ENCODE measurements at places on chromosomes 11 and 22.

GRCh38 chr11:34313099-34313517, 44.7 kb downstream of the ABTB2 start:
- H3K27me3 ChIP-seq: no peaks in the 10 kb centered on the region
- H3K4me1 ChIP-seq: peaks cover 3% of the 10 kb centered on the region
- H3K36me3 ChIP-seq: no peaks in the 10 kb centered on the region

GRCh38 chr22:42721045-42721434, 370 bp upstream of the A4GALT start:
- no peaks in the 10 kb centered on the region for H3K27me3 ChIP-seq
- H3K4me1 ChIP-seq: no peaks in the 10 kb centered on the region
- H3K36me3 ChIP-seq: no peaks in the 10 kb centered on the region
- no peak for DNase-seq
- peak overlapping the region; percentile 93 for H3K4me3 ChIP-seq
- peak overlapping the region; percentile 90 for H3K27ac ChIP-seq

DNA sequence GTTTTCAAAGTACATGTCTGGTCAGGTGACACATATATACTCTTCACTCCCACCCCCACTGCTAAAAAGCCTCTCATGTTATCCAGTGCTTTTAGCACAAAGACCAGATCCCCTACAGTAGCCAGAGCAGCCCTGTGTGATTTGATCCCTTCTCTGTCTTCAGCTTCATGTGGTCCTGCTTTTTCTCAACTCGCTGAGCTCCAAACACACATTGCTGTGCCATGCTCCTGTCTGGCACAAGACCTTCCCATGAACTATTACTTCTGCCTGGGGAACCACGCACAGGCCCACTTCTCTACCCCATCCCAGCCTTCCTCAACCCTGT, 127.1 kb downstream of the RASSF10 start:
- no peak overlapping the region for H3K27ac ChIP-seq
- DNase-seq: no peak
- H3K4me1 ChIP-seq: no peaks in the 10 kb centered on the region
- no peak overlapping the region for H3K4me3 ChIP-seq
- no peaks in the 10 kb centered on the region for H3K36me3 ChIP-seq
- H3K27me3 ChIP-seq: no peaks in the 10 kb centered on the region

DNA sequence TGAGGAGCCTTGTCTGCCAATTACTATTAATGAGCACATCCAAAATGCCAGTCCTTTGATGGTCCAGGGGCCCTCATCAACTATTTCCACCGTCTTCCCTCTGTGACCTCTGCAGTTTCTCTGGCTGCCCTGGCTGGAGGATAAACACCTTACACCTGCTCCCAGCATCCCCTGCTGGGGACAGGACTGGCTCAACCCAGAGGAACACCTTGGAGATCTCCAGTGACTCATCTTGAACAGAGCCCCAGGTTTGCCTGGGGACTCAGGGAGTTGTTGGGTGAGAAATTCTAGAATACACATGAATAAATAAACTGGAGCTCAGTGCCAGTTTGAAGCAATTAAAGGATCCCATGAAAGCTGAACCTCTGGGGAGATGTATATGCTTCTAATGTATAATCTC, 24.0 kb upstream of the ELF5 start:
- no peak for DNase-seq
- H3K4me1 ChIP-seq: no peaks in the 10 kb centered on the region
- H3K27ac ChIP-seq: no peak overlapping the region
- H3K27me3 ChIP-seq: no peaks in the 10 kb centered on the region

All from ascending aorta (tissue), 2 donors.